Prostate gland (tissue), 2 donors: ENCODE measurements at places on chromosomes 11 and 22. TPM values are rescaled to one million over a fixed set of nuclear protein-coding genes. Genes with fewer than 3 reads are reported as not detected.

The RIBC2 gene
- 6.0 TPM for total RNA-seq

The CREB3L1 gene
- 47.0 TPM for total RNA-seq

The PIWIL4 gene
- total RNA-seq, result 0.82 TPM

The SCUBE1 gene
- total RNA-seq, result 0.68 TPM

DNA sequence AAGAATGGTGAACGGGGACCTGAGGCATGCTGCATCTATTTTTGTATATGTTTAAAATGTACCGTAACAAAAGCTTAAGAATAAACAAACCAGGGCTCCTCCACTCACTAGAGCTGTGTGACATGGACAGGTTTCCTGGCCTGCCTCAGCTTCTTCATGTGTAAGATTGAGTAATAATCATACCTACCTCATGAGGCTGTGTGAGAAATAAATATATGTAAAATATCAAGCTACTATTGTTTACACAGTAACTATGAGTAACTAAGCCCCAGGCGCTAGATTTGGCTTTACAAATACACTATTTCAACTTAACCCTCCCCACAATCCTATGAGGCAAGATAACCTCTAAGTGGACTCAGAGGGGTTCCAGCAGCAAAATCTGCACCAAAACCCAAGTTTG is 66.4 kb downstream of the SMCO4 start:
- no peak for DNase-seq
- no peak overlapping the region for H3K27ac ChIP-seq
- no peaks in the 10 kb centered on the region for H3K4me1 ChIP-seq
- no peaks in the 10 kb centered on the region for H3K27me3 ChIP-seq

GRCh38 chr11:21602699-21603098 is 590.2 kb upstream of the ANO5 start:
- DNase-seq, result no peak
- no peaks in the 10 kb centered on the region for H3K27me3 ChIP-seq
- no peak overlapping the region for H3K4me3 ChIP-seq
- no peak overlapping the region for H3K27ac ChIP-seq

- H3K4me3 ChIP-seq, result no peak overlapping the region
- H3K27ac ChIP-seq, result no peak overlapping the region
- H3K4me1 ChIP-seq, result no peaks in the 10 kb centered on the region
- DNase-seq, result no peak
- no peaks in the 10 kb centered on the region for H3K27me3 ChIP-seq
Observed at GRCh38 chr11:124605719-124606118, 5.5 kb upstream of the PANX3 start.

- no peak for DNase-seq
- no peaks in the 10 kb centered on the region for H3K27me3 ChIP-seq
- H3K4me1 ChIP-seq, result no peaks in the 10 kb centered on the region
- H3K4me3 ChIP-seq, result no peak overlapping the region
Observed at GRCh38 chr11:126764231-126764630, 236.3 kb downstream of the KIRREL3 start.

GRCh38 chr11:12673924-12674570 is at the start of gene TEAD1:
TEAD1 (plus strand) TSS chr11:12674421.
- no peaks in the 10 kb centered on the region for H3K4me1 ChIP-seq
- H3K36me3 ChIP-seq, result no peaks in the 10 kb centered on the region
- H3K4me3 ChIP-seq, result peak within 1 kb of the TSS; percentile 83
- H3K27me3 ChIP-seq, result no peaks in the 10 kb centered on the region

- no peaks in the 10 kb centered on the region for H3K27me3 ChIP-seq
- DNase-seq, result no peak
- peaks cover 18% of the 10 kb centered on the region for H3K36me3 ChIP-seq
- peaks cover 6% of the 10 kb centered on the region for H3K4me1 ChIP-seq
Observed at GRCh38 chr11:528815-529727, 6.3 kb downstream of the HRAS start.

GRCh38 chr11:2526808-2527381 is 82.1 kb downstream of the KCNQ1 start:
- no peaks in the 10 kb centered on the region for H3K27me3 ChIP-seq
- no peaks in the 10 kb centered on the region for H3K4me1 ChIP-seq
- H3K4me3 ChIP-seq, result no peak overlapping the region
- no peaks in the 10 kb centered on the region for H3K36me3 ChIP-seq
- no peak overlapping the region for H3K27ac ChIP-seq
